ENCODE measurements at places on chromosomes 1 and 21.
A peak's percentile ranks its signal among the peaks of the same experiment; 100 is the strongest.

- DNase-seq, result peak; percentile 13
Measured at GRCh38 chr1:184866991-184867788, 107.1 kb downstream of the NIBAN1 start.

DNA sequence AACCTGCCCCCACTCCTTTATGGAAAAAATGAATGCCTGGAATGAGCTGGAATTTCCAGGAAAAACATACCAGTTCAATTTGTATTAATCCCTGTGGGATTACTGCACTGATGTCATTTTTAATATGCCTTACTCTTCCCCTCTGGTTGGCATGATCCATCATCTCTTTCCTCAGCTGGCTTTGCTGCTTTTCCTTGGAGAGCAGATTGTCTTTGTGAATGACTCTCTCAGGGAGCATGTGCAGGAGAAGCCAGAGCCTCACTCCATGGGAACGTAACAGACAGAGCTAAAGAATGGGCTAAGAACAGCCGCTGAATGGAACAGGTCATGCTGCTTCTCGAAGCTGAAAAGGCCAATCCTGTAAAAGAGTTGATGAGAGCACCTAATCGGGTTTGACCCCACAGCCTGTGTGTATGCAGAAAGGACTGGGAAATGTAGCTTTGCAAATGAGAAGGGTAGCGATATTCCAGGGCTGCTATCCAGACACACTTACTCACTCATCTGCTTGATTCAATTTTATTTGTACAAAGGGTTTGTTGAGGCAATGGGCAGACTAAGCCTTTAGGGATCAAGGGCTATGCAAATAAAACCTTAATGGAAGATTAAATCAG, 20.7 kb downstream of the PHC2 start:
- no peak for DNase-seq

- DNase-seq, result no peak
Measured at GRCh38 chr1:105492921-105493320, 1563.6 kb upstream of the PRMT6 start.

GRCh38 chr1:57112148-57112547, 146.3 kb upstream of the C8B start:
- no peak for DNase-seq

DNA sequence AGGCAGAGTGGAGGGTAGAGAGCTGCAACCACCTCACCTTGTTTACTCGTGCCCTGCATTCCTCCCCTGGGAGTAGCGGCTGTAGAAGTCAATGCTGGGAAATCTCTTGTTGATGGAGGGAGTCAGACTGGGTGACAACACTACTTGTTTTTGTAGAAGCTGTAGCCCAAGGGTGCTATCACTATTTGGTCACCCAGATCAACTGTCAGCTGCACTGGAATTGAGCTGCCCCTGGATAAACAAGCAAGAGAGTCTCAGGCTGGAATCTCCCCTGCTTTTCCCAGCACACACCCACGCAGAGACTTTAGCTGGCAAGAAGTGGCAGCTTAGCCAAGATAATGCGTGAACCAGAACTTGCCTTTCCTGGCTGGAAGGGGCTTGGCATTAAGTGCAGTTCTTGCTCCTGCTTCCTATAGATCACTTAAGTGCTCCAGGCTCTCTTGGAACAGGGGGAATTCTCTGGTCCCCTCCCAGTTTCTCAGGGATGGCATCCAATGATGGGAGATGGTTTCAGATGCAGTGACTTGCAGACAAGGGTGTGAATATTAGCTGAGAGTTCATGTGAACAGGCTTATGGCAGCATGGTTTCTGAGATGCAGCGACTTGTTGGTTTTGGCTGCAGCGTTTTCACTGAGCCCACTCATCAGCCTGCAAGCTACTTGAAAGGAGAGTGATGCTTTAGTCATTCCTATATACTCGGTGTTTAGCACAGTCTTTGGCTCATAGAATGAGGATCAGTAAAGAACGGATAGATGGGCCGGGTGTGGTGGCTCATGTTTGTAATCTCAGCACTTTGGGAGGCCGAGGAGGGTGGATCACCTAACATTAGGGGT, 16.8 kb downstream of the ATP2B4 start:
- DNase-seq, result no peak

DNA sequence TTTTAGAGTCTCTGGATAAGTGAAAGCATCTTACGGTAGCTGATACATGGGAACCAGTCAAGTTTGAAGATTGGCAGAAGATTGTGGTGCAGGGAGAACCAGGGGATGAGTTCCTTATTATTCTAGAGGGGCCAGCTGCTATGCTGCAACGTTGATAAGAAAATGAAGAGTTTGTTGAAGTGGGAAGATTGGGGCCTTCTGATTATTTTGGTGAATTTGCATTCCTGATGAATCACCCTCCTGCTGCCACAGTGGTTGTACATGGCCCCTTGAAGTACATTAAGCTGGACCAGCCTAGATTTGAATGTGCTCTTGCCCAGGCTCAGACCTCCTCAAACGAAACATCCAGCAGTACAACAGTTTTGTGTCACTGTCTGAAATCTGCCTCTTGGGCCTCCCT, 45.9 kb downstream of the BTBD8 start:
- no peak for DNase-seq
